Inflammatory macrophage treated with lipopolysaccharide for 1 hour (primary cell): ENCODE measurements at places on chromosomes 7 and 10.

- DNase-seq, result no peak
These were observed 229.9 kb downstream of the KIAA1217 start for GRCh38 chr10:24438800-24439199.

- DNase-seq, result no peak
These were observed 268.3 kb downstream of the SNX13 start for GRCh38 chr7:17671956-17672355.

GRCh38 chr10:66805612-66806011, 120.2 kb upstream of the LRRTM3 start:
- no peak for DNase-seq

GRCh38 chr7:44167920-44168319, 21.3 kb downstream of the GCK start:
- DNase-seq, result peak; percentile 27

GRCh38 chr7:19090526-19090925, 26.9 kb downstream of the TWIST1 start:
- no peak for DNase-seq

- no peak for DNase-seq
These were observed 80.2 kb upstream of the SLC13A1 start for GRCh38 chr7:123279949-123280348.

DNA sequence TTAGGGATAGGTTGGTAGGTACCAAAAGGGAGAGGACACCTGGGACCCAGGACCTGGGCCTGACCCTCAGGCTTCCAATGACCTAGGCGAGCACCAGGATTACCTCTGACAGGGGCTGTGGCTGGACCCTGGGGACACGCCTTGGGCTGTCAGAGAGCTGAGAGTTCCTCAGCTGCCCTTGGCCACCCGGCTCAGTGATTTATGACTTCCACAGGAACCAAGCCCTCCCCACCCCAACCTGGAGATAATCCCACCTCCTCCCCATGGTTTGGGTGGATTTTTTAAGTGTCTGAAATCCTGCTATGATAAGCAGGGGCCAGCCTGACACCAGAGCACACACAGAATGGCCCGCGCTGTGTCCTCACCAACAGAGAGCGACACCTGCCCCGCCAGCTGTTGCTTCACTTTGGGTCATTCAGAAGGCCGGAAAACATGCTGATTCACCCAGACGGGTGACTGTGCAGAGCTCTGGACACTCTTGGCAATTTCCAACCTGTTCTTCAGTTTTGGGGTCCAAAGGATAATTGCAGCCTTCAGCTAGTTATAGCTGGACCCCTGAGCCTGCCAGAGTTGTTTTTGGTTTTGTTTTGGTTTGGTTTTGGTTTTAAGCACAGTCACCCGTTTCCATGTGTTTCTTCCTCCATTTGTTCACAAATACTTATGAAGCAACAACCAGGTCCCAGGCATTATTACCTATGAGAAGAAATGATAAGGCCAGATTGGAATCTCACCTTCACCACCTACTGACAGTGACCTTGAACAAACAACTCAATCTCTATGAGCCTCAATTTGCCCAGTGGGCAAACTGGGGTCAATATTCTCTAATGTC, 78.2 kb downstream of the RAB11FIP2 start:
- DNase-seq, result no peak

GRCh38 chr7:20307119-20307518, 23.6 kb upstream of the ITGB8 start:
- DNase-seq, result peak; percentile 29

- peak; percentile 2 for DNase-seq
These were observed 1.0 kb upstream of the CROT start for GRCh38 chr7:87344446-87344845.

DNA sequence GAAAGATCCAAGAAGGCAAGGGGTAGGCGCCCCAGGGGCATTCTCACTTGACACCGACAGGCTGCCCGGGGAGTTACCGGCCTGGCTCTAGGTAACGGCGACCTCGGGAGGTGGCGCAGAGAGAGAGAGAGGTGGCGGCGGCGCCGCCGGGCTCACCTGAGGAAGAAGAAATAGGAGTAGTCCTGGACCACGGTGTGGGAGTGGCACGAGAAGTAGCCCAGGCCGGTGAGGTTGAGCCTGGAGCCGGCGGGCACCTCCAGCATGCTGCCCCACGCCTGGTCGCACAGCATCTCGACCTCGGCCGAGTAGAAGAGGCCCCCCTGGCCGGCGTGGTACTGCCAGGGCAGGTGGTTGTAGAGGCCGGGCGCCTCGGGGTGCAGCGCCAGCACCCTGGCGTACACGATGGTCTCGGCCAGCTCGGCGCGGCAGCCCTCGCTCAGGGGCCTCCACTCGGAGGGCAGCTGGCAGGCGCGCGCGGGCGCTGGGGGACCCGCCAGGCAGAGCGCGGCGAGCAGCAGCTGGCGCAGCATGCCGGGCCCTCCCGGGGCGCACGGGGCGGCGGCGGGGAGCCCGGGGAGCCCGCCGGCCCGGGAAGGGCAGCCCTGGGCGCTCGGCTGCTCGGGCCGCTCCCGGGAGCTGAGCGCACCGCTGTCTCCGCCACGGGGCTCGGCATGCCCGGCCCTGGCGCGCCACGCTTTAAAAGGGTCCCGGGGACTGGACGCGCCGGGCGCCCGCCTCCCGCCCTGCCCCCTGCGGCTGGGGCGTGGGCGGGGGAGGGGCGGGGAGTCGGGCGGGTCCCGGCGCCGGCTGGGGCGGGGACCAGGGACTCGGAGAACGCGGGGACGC, at the start of gene CCDC3:
CCDC3 (minus strand) TSS at position 673 of the 846 bp plus-strand sequence; CDS start at position 530, 143 bp downstream.
- DNase-seq, result no peak

DNA sequence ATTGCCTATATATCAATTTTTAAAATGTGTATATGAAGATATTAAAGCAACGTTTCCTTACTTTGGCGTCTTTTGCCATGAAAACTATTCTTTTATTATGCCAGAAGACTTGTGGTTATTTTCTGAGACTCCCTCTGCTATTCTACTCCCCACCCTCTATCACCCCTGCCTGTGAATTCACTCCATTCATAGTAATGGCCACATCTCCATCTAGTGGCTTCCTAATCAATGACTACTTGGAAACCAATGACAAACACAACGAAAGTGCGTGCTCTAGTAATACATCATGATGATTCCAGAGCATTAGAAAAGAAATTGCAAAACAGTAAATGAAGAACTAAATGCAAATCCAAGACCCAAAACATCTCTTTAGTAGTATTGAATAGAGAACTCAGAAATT, 186.7 kb upstream of the HGF start:
- DNase-seq, result peak; percentile 71

GRCh38 chr7:111820621-111821020, 258.3 kb upstream of the IMMP2L start:
- DNase-seq, result no peak

- no peak for DNase-seq
These were observed 28.8 kb upstream of the NMT2 start for GRCh38 chr10:15197276-15197675.

- peak; percentile 47 for DNase-seq
These were observed 65.6 kb downstream of the FOXI2 start for GRCh38 chr10:127802531-127803095.

DNA sequence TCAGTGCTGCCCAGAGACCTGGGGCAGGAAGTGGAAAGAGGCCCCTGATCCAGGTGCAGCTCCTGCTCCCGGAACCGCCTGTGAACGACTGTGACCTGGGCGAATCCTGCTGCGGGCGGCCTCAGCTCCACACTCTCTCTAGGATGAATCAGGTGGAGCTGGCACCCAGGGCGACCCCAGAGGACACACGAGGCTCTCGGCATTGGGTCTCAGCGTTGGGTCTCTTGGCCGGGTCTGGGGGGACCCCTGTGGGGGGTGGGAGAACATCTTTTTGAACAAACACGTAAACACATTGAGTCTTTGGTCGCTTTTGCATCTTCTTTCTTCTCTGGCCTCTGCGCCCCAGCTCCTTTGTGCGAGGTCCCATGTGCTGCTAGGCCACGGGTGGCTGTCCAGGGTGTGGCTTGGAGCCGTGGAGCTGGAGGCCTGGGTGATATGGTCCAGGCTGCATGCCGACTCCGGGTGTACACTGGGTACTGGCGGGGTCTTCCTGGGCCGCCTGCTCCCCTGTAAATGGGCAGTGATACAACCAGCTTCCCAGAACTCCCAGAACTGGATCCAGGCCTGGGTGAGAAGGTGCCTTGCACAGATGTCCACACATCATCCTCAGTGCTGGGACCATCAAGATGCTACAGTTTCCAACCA, 435.8 kb downstream of the DNAJB6 start:
- DNase-seq, result no peak

DNA sequence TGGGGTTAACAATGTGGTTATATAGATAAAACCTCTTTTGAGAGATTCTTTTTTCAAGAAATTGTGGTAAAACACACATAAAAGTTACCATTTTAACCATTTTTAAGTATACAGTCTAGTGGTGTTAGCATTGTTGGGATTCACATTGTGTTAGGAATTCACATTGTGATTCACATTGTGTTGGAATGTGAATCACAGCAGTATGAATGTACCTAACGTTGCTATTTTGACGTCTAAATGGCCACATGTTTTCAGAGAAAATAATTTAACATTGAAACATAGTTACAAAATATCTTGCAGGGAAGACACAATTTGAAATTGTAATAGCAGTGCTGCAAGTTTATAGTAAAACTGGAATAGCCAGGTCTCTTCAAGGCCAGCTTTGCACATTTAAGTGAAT, 129.0 kb downstream of the BICC1 start:
- no peak for DNase-seq
